ENCODE measurements at places on chromosomes 3 and 15. TPM values are rescaled to one million over a fixed set of nuclear protein-coding genes. Genes with fewer than 3 reads are reported as not detected.

The DISP2 gene
- polyA plus RNA-seq: 0.51 TPM

The CCR9 gene
- not detected for polyA plus RNA-seq

The SLC12A8 gene
- 3.4 TPM for polyA plus RNA-seq

The RASGRP1 gene
- polyA plus RNA-seq: 0.96 TPM

The SEMA3F gene
- polyA plus RNA-seq: 0.54 TPM

The DUOXA2 gene
- not detected for polyA plus RNA-seq

The STAC gene
- polyA plus RNA-seq: 8.3 TPM

GRCh38 chr15:98123297-98123696, 162.8 kb downstream of the ARRDC4 start:
- peak; percentile 45 for DNase-seq

DNA sequence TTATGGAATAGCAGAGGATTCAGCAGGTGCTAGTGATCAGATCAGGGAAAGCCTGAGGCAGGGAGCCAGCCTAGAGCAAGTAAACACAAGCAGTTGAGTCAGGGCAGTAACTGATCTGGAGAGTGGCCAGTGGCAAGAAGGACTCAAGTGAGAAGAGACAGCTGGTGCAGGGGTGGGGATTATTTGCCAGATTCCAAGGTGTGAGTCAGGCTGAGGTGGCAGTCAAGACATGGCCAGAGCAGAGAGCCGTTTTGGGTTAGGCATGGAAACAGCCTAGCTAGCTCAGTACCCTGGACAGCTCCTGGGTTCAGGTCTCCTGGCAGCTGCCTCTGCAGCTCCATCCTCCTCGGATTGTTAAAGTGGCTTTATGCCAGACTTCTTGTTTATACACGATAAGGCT, 281.9 kb upstream of the ONECUT1 start:
- peak; percentile 23 for DNase-seq

DNA sequence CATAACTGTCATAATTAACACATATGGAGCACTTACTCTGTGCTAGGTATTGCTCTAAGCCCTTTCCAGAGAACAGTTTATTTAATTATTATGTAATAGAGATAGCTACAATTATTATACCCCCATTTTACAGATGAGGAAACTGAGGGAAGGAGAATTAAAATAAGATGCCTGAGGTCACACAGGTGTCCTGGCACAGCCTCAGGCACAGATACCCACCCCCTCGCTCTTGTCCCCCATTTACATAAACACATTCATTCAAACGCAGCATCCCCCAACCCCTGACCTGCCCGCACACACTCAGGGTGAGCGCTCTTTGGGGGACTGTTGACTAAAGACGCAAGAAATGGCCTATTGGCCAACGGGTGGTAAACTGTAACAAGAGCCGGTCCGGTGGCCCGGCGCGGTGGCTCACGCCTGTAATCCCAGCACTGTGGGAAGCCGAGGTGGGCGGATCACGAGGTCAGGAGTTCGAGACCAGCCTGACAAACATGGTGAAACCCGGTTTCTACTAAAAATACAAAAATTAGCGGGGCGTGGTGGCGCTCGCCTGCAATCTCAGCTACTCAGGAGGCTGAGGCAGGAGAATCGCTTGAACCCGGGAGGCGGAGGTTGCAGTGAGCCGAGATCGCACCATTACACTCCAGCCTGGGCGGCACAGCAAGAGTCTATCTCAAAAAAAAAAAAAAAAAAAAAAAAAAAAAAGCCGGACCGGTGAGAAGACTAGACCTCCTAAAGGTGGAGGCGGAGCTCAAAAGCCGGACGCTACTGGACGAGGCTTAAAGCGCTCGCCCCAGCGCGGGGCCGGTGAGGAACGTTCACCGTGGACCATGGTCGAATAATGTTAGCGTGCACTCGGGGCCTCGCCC, 1.9 kb upstream of the ISL2 start:
- no peak for DNase-seq

- DNase-seq: peak; percentile 61
Observed at GRCh38 chr15:41501191-41501917, 7.7 kb downstream of the ITPKA start.

DNA sequence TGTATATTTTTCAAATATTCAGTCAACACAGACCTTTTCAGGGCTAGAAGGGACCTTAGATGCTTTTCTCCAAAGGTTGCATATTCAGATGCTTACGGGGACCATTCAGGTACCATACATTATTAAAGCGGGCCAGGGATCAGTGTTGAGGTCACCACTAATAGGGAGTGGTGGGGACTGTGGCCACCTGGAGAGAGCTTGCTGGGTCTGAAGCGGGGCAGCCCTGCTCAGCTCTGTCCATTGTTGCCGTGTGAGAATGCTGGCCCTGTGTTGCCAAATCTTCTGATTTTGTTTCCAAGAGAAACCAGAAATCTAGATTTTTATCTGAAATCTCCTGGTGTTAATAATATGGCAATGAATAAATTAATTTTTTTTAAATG, 23.7 kb downstream of the ABHD2 start:
- no peak for DNase-seq
